ENCODE measurements at places on chromosomes 3 and 15.

DNA sequence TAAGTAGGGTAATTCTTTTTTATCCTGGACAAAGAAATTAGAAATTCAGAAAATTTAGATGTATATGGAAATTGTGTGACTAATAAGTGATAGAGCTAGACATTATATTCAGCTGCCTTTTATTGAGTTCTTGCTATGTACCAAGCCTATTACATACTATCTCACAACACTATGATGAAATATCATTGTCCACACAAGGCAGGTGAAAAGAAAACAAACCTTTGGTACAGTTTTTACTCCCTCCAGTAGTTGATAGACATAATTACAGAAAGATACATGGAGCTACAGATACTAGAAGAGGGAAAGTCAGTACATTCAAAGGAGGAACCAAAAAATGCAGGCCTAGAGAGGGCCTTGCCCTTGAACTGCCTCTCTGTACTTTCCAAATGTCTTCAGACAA is 4.8 kb downstream of the IQCH start:
- no peak for DNase-seq

GRCh38 chr3:122355612-122356011 is 27.4 kb downstream of the MIX23 start:
- no peak for DNase-seq

GRCh38 chr3:69938061-69938460 is 61.5 kb upstream of the SAMMSON start:
- no peak for DNase-seq

DNA sequence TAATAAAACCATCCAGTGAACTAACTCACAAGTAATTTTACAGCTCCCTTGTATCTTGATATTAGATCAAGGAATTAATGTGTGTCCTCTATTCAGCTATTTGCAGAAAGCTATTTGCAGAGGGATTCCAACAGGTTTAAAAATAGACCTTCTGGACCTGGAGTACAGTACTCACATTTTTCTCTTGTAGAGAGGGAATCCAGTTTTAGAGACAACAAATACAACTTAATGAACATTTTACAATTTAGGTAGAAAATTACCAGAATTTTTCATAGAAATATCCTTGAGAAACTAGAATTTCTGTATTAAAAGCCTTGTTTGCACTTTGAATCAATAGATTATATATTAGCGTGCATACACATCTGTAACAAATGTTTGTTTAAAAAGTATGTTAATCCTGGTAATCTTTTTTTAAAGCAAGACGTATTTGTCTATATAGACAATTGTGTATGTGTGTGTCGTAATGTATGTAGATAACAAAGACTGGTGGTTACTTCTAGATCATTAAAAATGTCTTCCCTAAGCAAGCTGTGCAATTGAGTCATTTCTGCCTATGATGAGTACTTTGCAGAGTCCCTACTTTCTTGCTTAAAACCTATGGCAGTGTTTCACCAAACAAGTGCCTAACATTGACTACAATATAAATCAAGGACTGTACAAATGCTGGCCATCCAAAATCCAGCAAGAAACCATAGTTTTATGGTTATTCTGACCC is 57.9 kb downstream of the PPP2R3A start:
- DNase-seq, result no peak

- DNase-seq, result no peak
These were observed 35.7 kb downstream of the SRP14 start for GRCh38 chr15:40003116-40003916.

DNA sequence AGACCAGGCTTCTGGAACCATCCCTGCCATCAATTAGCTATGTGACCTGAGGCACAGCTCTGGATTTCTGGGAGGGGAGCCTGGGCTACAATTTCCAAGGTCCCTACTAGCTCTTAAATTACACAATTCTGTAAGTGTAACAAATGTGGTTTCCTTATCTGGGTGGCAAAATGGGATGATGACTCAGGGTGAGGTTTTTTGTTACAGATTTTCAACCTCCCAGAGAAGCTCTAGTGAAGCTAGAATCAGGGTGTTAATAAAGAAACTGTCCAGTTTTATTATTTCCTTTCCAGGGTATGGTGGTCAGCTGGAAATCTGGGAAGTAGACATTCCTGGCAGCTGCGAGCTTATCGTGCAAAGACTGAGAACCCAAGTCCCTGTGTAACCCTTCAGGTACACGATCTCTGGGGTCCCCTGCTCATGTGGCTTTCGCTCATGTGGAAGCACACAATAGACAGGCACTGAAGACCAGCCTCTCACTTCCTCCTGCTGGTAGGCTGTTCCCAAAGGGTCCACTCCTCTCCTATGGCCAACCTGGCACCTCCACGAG is 7.3 kb downstream of the RAB27A start:
- DNase-seq, result no peak

GRCh38 chr3:114712728-114713492 is 419.1 kb downstream of the TIGIT start:
- no peak for DNase-seq

DNA sequence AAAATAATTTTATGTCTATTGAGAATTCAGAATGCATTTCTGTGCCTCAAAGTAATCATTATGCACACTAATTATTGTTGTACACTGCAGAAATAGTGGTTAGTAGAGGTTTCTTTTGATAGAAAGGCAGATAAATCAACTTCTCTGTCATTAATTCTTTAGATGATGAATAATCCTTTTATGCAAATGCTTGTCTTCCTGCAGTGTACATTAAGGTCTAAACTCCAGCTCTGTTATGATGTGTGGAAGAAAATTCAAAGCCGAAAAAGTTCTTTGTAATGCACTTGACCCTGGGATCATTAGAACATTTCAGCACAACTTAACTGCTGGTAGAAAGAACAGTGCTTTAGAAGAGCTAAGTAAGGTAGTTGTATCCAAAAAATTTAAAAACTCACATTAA is 353.0 kb downstream of the NLGN1 start:
- no peak for DNase-seq

- no peak for DNase-seq
These were observed 58.0 kb downstream of the GABRG3 start for GRCh38 chr15:27028858-27029477.

GRCh38 chr3:195811756-195812155 is at the start of gene MUC4:
Gene MUC4 (minus strand): TSS chr3:195811929. CDS start chr3:195811817, 112 bp downstream.
- DNase-seq, result no peak

DNA sequence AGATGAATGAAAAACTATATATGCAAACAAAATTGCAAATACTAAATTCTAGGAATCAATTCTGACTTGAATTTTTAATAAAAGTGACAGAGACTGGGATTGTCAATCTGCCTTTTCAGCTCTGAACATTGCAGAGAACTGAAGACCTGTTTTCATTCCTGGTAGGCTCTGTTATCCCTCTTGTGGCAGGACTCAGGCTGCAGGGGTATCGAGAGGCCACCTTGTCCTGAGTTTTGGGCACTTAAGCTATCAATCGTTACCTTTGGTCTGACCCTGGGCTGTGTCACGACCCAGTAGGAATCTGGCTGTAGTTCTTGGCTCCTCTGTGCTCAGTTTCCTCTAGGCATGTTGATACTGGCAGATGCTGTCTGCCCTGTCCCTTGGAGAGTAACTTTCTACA is 238.0 kb downstream of the CACNA2D3 start:
- DNase-seq, result no peak

GRCh38 chr3:64460877-64461276 is 226.9 kb downstream of the ADAMTS9 start:
- DNase-seq, result no peak

- DNase-seq, result peak; percentile 19
These were observed 57.5 kb upstream of the HACD2 start for GRCh38 chr3:123642182-123642956.

DNA sequence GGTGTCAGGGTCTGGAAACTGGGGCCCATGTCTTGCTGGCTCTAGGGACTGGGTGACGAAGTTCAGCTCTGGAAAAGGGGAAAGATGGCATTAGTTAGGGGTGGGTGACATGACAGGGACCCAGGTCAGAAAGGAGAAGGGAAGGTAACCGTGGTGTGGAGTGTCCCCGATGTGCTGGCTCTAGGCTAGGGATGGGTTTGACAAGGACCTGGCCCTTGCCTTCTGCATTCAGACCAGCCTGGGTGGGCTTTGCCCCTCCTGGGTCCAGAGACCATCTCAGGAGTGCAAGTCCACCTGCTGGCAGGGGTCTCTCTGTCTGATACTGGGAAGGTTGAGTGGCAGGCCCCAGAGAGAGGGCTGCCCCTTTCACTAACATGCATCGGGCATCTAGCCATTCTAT is 28.7 kb upstream of the ATP2B2 start:
- no peak for DNase-seq

DNA sequence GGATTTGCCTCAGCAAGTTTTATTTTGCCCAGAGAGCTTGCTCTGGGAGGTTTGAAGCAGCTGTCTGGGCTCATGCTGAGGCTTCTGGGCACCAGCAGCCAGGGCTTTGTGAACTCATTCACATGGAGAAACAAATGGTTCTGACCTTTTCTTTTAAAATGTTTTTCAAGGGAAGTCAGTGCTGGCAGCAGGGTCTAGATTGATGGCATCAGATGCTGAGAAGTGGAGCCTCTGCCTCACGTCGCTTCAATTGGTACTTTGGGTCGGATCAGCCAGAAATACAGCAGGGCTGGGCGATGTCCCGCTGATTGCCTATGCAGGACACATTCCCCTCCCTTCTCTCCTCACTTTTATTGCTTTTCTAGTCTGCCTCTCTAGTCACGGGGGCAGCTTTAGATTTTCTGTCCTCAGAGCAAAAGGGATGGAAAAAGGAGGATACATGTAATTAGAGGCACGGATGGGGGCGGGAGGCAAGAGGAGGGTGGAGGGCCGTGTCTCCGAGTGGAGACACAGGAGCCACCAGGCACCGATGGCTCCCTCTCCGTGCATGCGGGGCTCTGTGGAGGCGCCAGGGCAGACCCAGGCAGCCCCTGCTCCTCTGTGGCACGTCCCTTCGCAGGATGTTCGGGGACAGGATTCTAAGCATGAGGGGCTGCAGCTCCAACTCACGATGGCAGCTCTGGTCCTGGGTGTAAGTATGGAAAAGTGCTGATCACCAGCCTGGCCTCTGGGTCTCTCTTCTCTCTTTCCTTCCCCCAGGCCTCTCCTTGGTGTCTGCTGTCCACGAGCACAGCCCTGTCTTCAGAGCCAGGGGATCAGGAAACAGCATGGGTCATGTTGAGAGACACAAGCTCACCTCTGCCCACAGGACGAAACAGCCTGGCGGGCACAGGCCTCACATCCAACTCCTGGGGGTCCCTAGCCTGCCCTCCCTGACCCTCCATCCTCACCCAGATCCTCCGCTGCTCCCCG is 116.1 kb downstream of the FAM43A start:
- DNase-seq, result no peak

- no peak for DNase-seq
These were observed 428.3 kb downstream of the GABRG3 start for GRCh38 chr15:27399241-27399640.

DNA sequence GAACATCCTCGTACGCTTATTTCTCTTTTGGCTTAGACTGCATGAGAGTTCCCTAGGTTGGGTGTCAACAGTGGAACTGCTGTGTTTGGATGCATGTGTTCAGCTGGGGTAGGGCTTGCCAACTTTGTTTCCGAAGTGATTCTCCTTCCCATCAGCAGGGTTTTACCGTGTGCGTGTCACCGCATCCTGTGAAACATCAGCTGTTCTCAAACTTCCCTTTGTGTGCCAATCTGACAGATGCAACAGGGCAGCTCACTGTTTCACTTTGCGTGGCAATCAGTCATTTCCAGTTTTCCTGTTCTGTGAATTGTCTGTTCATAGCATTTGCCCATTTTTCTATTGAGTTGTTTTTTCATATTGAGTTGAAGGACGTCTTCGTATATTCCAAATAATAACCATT is 218.8 kb downstream of the VPS13C start:
- DNase-seq, result no peak

DNA sequence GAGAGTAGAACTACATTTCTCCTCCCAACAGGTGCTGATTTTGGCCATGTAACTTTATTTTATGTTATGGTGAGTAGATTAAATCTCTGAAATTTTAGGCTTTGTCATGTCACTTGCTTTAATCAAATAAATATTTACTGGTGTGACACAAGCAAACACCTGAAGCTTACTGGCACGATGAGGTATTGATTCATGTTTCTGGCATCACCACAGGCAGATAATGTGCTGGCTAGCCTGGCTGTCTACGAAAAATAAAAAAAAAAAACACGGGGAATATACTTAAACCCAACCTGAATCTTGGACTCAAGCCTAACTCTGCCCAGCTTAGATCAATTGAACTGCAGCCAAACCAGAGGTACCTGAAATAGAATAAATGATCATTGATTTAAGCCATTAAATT is 65.6 kb upstream of the CADM2 start:
- no peak for DNase-seq

- no peak for DNase-seq
These were observed 261.4 kb downstream of the CNTN3 start for GRCh38 chr3:74353039-74353438.

- no peak for DNase-seq
These were observed 6.8 kb upstream of the AMOTL2 start for GRCh38 chr3:134381076-134381475.

GRCh38 chr3:9352917-9353752 is 9.7 kb upstream of the THUMPD3 start:
- no peak for DNase-seq

All from NCI-H187 treated with DMSO at 0.1 percent for 48 hours (cell line).